ENCODE measurements at places on chromosomes 2 and 18. TPM values are rescaled to one million over a fixed set of nuclear protein-coding genes. Genes with fewer than 3 reads are reported as not detected.

Gene PAIP2B
- total RNA-seq, result 3.2 TPM

Gene ANKRD62
- not detected for total RNA-seq

Gene NXPH2
- total RNA-seq, result not detected

Gene PTPN4
- total RNA-seq, result 28.4 TPM

Gene INHA
- not detected for total RNA-seq

Gene STPG4
- total RNA-seq, result 0.27 TPM

Gene MTX2
- total RNA-seq, result 28.1 TPM

Gene MATN3
- not detected for total RNA-seq

Gene CCDC74A
- total RNA-seq, result 7.1 TPM

DNA sequence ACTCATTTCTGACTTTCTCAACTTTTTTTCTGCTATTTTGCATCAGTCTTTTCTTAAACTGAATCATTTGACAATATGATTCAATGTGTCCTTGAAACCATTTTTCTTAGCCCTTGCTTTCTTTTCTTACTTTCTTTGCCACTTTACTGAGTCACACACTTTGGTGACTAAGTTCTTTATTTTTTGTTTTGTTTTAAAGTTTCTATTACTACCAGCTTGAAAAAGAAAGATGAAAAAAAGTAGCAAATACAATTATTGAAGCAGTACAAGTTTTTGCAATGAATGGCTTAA lies 116.5 kb downstream of the DOCK10 start:
- DNase-seq, result no peak
- H3K4me1 ChIP-seq, result peaks cover 87% of the 10 kb centered on the region
- no peaks in the 10 kb centered on the region for H3K27me3 ChIP-seq
- H3K27ac ChIP-seq, result peak overlapping the region; percentile 98
- peak overlapping the region; percentile 57 for H3K4me3 ChIP-seq

DNA sequence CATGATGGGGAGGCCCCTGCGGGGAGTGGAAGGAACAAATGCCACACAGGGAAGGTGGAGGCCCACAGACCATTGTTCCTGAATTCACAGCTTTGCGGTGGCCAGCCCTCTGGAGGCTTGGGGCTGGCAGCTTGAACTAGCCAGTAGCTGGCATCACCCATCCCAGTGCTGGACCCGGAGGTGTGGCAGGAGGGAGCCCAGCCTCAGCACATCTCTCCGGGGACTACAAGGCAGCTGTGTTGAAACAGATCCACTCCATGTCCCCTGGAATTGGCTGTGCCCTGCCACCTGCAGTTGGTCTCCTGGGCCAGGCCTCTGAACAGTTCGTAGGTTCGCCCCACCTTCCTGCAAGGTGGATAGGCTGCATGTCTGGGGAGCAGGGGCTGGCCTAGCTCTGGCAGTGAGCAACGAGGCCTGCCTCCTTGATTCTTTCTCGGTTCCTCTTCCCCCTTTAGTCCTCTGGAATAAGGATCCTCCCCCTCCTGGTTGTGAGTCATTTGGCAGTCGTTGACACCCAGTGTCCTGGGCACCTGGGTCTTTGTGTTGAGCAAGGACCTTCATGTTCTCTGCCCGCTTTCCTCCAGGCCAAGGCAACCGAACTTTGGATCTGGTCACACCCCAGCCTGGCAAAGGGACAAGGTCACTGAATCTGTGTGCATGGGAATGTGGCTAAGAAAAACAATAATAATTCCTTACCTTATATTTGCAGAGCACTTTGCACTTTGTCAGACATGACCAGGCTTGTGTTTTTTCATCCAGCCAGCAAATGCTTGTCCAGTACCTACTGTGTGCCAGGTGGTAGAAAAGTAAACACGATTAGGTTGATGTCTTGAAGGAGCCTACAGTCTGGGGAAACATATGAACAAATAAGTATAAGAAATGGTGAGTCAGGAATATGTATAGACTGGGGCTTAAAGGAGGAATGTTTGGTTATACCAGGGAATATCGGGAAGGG lies 55.0 kb upstream of the MCFD2 start:
- H3K4me1 ChIP-seq, result peaks cover 7% of the 10 kb centered on the region
- no peak for DNase-seq
- peak overlapping the region; percentile 11 for H3K27ac ChIP-seq
- no peaks in the 10 kb centered on the region for H3K27me3 ChIP-seq
- H3K36me3 ChIP-seq, result peaks cover 8% of the 10 kb centered on the region

GRCh38 chr2:133790711-133791110 lies 222.4 kb upstream of the NCKAP5 start:
- H3K27ac ChIP-seq, result no peak overlapping the region
- H3K36me3 ChIP-seq, result no peaks in the 10 kb centered on the region
- peaks cover 3% of the 10 kb centered on the region for H3K27me3 ChIP-seq
- H3K4me3 ChIP-seq, result no peak overlapping the region
- DNase-seq, result no peak

DNA sequence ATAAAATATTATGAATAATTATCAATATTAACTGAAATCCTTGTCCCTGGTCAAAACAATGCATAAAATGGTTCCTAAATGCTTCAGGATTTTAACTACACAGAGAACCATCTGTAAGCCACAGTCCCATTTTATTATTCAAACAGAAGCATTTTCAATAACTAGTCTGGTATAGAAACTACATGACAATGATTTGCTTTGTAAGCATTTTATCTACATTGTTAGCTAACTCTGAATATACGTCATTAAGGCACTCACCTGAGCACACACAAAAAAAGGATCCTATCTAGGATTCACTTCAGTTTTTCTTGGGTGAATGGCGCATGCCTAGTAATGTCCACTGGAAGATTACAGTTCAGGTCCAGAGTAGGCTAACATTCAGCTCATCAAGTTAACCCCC lies 22.8 kb downstream of the EPB41L3 start:
- H3K4me3 ChIP-seq, result no peak overlapping the region
- H3K4me1 ChIP-seq, result no peaks in the 10 kb centered on the region
- DNase-seq, result no peak
- peaks cover 23% of the 10 kb centered on the region for H3K27me3 ChIP-seq

DNA sequence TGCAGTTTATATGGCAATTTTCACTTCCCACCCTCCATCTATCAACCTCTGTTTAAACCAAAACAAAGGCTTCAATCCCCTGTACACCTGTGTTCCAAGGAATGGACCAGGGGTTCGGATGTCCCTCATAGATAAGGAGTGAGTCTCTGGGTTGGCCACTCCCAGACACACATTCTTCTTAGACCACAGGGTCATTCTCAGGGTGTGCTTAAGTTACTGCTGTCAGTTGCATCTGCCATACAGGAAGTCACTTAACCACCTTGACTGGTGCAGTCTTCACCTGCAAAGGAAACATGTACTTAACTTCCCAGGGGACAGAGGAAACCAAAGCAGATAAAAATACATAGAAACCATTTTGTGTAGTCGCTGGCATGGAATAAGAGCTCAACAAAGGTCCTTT lies 151.0 kb upstream of the NDUFV2 start:
- DNase-seq, result no peak
- no peaks in the 10 kb centered on the region for H3K36me3 ChIP-seq
- H3K4me1 ChIP-seq, result peaks cover 5% of the 10 kb centered on the region
- no peak overlapping the region for H3K4me3 ChIP-seq

DNA sequence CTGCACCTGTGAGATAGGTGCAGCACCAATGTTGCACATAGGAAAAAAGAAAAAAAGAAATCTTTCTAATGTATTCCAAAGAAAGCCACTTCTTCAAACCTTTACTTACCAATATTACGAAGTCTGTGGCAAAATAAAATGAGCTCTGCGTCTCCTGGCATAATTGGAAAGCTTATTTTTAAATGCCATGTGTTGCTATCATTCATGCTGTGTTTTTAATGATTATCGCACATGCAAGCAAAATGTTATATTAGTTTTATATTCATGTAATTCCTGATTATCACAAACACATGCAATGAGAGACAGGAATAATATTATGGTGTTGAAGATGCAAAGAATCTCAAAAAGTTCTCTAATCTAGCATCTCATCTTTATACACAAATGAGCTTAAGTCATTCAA lies 47.0 kb upstream of the PARD3B start:
- H3K4me3 ChIP-seq, result no peak overlapping the region
- DNase-seq, result no peak
- H3K36me3 ChIP-seq, result no peaks in the 10 kb centered on the region
- H3K27ac ChIP-seq, result no peak overlapping the region
- H3K4me1 ChIP-seq, result no peaks in the 10 kb centered on the region

GRCh38 chr2:98702127-98702802 lies 28.7 kb downstream of the MGAT4A start:
- H3K27me3 ChIP-seq, result no peaks in the 10 kb centered on the region
- peaks cover 12% of the 10 kb centered on the region for H3K36me3 ChIP-seq
- peak; percentile 26 for DNase-seq
- H3K4me1 ChIP-seq, result peaks cover 72% of the 10 kb centered on the region
- peak overlapping the region; percentile 86 for H3K27ac ChIP-seq

GRCh38 chr2:98771721-98772524 lies 41.0 kb upstream of the MGAT4A start:
- H3K27ac ChIP-seq, result peak overlapping the region; percentile 93
- no peaks in the 10 kb centered on the region for H3K27me3 ChIP-seq
- H3K4me1 ChIP-seq, result peaks cover 69% of the 10 kb centered on the region
- DNase-seq, result peak; percentile 80

DNA sequence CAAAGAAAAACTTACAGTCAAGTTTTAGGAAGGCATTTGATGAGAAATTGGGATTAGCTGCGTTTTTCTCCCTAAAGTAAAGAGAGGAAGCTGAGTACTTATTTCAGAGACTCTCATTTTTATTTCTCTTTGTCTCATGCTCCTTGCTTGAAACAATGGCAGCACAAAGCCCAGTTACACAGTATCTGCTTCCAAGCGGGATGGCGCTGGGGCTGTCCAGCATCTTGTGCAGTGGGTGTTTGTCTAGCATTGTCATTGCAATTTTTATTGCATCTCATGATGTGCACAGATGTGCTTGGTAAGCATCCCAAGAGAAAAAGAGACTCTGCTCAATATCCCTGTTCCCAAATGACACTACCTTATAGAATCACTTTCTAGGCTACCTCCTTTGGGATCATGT lies 102.8 kb upstream of the ZNF521 start:
- H3K27me3 ChIP-seq, result no peaks in the 10 kb centered on the region
- DNase-seq, result no peak
- H3K36me3 ChIP-seq, result no peaks in the 10 kb centered on the region
- no peaks in the 10 kb centered on the region for H3K4me1 ChIP-seq
- H3K4me3 ChIP-seq, result no peak overlapping the region
- H3K27ac ChIP-seq, result no peak overlapping the region

DNA sequence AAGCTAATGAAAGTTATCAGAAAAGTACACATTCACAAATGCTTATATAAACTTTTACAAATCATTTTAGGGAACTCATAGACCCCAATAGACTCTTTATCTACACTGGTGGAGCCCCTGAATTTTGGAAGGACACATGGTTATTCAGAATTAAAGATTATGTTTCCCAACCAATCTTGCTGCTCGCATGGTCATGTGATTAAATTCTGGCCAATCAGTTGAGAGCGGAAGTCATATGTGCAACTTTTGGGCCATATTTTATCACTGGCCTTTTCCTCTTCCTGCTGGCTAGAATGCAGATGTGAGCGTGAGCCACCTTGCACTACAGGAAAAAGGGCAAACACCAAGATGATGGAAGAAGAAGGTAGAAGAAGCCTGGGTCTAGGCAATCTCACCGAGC lies 19.8 kb downstream of the THOC1 start:
- H3K4me3 ChIP-seq, result no peak overlapping the region
- H3K36me3 ChIP-seq, result peaks cover 51% of the 10 kb centered on the region
- no peaks in the 10 kb centered on the region for H3K27me3 ChIP-seq

DNA sequence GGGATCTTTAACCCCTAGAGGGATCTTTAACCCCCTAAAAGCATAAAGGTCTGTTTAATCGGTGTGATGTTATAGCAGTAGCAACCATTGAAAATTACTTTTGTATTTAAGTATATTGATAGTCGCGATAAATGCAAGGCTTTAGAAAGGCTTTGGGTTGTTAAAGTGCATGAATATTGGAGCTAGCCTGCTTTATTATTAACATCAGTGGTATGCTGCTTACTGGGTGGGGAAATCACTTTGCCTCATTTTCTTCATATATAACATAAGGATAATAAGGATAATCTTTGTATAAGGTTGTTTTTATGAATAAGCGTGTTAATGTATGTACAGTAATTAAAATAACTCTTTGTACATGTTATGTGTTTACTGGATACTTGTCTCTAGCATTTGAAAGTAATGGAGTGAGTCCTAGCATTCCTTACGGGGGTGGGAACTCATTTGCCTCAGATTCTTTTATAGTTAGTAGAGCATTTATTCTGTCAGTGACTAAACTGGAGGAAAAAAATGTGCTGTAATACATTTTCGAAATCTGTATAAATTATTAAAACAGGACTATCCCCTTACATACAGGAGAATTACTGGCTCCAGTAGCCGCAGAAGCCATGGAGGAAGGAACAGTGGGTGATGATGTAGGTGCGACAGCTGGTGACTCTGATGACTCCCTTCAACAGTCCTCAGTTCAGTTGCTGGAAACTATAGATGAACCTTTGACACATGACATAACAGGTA lies 122.2 kb downstream of the BIRC6 start:
- no peaks in the 10 kb centered on the region for H3K27me3 ChIP-seq
- DNase-seq, result no peak
- peaks cover 5% of the 10 kb centered on the region for H3K4me1 ChIP-seq
- H3K4me3 ChIP-seq, result no peak overlapping the region
- H3K36me3 ChIP-seq, result peaks cover 24% of the 10 kb centered on the region
- H3K27ac ChIP-seq, result no peak overlapping the region

GRCh38 chr2:56681659-56682396 lies 498.0 kb downstream of the CCDC85A start:
- H3K27me3 ChIP-seq, result no peaks in the 10 kb centered on the region
- no peak for DNase-seq
- H3K4me1 ChIP-seq, result no peaks in the 10 kb centered on the region
- H3K36me3 ChIP-seq, result no peaks in the 10 kb centered on the region
- no peak overlapping the region for H3K27ac ChIP-seq
- no peak overlapping the region for H3K4me3 ChIP-seq

GRCh38 chr2:42974169-42974720 lies 181.9 kb upstream of the HAAO start:
- no peak overlapping the region for H3K4me3 ChIP-seq
- no peaks in the 10 kb centered on the region for H3K36me3 ChIP-seq
- DNase-seq, result no peak
- H3K27me3 ChIP-seq, result no peaks in the 10 kb centered on the region
- no peak overlapping the region for H3K27ac ChIP-seq
- peaks cover 13% of the 10 kb centered on the region for H3K4me1 ChIP-seq

- H3K27ac ChIP-seq, result peak overlapping the region; percentile 26
- no peak overlapping the region for H3K4me3 ChIP-seq
- peaks cover 24% of the 10 kb centered on the region for H3K36me3 ChIP-seq
These were observed 112.3 kb downstream of the RAB3GAP1 start for GRCh38 chr2:135164431-135164830.

- H3K27ac ChIP-seq, result no peak overlapping the region
- no peaks in the 10 kb centered on the region for H3K27me3 ChIP-seq
- no peaks in the 10 kb centered on the region for H3K4me1 ChIP-seq
- no peak overlapping the region for H3K4me3 ChIP-seq
- H3K36me3 ChIP-seq, result no peaks in the 10 kb centered on the region
These were observed 5.6 kb downstream of the DSC1 start for GRCh38 chr18:31156821-31157763.

DNA sequence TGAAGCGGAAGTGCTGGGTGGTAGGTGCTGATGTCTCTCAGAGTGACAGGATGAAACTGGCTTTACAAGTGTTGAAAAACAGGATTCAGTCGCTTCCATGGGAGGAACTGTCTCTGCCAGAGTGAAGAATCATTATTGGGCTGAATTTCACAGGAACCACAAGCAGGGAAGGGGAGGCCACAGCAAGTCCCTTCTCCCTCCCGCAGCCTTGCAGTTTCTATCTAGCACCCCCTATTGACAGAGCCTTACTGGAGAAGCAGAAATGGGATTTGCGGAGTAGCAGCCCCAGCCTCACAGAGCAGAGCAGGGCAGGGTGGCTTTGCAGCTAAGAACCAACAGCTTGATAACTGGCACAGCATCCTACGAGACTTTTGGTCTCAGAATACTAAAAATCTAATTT lies 33.3 kb upstream of the RMP24 start:
- H3K4me1 ChIP-seq, result no peaks in the 10 kb centered on the region
- H3K4me3 ChIP-seq, result no peak overlapping the region
- no peaks in the 10 kb centered on the region for H3K36me3 ChIP-seq
- DNase-seq, result no peak
